CD4-positive, alpha-beta T cell treated with Interleukin-6 for 4 hours (primary cell): ENCODE measurements at places on chromosomes 5 and 9.

DNA sequence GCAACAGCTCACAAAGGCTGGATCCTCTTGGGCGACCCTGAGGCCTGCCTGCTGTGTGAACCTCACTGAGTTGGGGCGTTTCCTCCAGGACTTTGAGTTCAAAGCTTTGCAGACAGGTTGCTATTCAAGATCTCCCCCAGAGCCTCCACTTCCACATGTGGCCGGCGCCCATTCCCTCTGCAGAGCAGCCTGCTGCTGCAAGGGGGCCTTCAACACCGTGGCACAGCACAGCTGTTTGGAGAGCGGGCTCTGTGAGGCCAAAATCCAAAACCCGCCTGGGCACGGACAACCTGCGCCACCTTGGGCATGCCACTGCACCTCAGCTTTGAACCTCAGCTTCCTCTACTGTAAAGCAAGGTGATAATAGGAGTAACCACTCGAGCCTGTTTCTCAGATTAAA lies 160.3 kb downstream of the DAB2IP start:
- DNase-seq = no peak

DNA sequence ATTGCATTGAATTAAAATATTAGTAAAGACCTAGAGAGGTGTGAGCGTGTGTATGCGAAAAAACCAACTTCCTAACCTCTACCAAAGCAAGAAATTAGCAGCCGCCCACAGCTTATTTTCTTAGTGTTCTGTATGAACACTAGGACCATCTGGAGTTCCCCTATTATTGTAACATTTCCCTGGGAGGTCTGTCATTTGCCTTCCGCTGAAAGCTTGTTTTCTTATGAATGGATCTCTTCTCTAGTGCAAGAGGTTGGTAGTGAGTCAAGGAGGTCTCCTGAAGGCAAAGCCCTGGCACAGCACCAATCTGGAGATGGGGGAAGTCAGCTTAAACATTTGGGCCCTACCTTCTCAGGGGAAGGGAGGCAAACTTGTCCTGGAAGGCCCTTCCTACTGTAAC lies 10.8 kb downstream of the TNFSF8 start:
- DNase-seq = no peak

DNA sequence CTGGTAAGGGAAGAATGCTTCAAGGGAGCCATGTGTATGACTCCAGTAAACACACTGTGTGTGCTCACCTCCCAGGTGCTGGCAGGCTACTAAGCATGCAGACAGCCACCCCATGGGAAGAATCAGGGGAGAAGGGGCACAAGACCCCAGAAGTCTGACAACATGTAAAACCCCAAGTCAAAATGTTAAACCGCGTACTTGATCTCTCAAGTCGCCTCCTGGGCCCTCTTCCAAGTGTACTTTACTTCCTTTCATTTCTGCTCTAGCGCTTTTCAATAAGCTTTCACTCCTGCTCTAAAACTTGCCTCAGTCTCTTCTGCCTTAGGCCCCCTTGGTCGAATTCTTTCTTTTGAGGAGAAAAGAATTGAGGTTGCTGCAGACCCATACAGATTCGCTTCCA lies 31.3 kb downstream of the DAPK1 start:
- no peak for DNase-seq

GRCh38 chr9:98603821-98604383 lies 104.8 kb downstream of the GABBR2 start:
- DNase-seq = no peak

DNA sequence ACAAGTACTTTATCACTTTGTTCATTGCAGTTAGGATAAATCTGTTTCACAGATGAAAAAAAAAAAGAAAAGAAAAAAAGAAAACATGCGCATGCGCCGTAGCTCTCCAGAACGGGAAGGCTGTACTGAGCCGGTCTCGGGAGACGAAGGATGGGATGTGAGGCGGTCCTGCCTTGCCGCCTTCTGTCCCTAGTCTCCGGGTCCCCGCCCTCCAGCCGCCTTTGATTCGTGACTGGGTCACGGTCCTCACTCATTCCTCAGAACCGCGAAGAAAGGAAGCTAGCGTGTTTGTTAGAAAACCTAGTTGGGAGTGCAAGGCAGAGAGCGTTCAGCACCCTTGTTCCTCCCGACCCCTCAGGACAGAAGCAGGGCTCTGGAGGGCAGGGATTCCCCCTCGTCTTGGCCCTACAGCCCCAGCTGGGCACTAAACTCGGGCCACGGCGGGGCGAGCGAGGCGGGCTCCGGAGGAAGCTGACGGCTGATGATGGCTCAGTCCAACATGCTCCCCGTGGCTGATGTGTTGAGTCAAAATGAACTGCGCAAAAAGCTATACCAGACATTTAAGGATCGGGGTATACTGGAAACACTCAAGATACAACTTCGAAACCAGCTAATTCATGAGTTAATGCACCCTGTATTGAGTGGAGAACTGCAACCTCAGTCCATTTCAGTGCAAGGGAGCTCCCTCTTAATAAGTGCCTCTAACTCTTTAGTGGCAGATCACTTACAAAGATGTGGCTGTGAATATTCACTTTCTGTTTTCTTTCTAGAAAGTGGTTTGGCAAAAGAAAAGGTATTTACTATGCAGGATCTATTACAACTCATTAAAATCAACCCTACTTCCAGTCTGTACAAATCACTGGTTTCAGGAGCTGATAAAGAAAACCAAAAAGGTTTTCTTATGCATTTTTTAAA lies 40.0 kb downstream of the CPLANE1 start:
- peak; percentile 7 for DNase-seq

- DNase-seq = no peak
These were observed 255.4 kb upstream of the NFIL3 start for GRCh38 chr9:91678807-91679580.

DNA sequence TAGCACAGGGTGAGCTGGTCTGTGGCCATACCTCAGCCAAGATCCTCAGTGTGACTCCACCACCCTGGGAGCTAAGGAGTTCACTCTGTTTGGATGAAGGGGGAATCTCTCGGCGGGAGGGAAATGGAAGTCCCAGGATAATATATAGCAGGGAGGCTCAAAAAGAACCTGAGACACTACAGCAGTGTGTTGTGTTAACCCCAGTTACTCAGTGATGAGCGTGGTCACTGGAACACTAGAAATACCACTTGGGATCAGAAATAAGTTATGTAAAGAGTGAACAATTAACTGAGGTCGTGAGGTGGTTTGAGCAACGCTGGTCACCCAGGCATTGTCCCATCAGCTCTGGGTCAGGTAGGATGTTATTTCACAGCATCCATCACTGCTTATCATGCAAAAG lies 59.3 kb upstream of the ADAMTS16 start:
- DNase-seq = no peak

- DNase-seq = no peak
These were observed 27.6 kb downstream of the DIMT1 start for GRCh38 chr5:62376064-62376463.

GRCh38 chr5:174191850-174192655 lies 146.5 kb downstream of the NSG2 start:
- no peak for DNase-seq

DNA sequence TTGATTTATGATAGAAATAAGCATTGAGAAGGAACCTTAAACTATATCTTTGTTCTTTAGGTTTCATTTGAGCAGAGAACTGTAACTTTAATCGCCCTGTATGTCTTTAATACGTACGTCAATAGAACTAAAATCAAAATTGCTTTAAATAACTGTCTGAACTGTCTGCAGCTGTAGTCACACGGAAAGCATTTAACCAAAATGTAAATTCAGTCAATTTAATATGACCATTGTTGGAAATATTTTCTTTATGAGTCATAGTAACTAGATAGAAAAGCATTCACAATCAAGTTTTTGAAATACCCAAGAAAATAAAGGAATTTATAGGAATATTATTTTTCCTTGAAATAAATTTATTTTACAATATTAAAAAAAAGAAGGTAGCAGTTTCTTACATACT lies 157.1 kb upstream of the CDH6 start:
- DNase-seq = no peak

DNA sequence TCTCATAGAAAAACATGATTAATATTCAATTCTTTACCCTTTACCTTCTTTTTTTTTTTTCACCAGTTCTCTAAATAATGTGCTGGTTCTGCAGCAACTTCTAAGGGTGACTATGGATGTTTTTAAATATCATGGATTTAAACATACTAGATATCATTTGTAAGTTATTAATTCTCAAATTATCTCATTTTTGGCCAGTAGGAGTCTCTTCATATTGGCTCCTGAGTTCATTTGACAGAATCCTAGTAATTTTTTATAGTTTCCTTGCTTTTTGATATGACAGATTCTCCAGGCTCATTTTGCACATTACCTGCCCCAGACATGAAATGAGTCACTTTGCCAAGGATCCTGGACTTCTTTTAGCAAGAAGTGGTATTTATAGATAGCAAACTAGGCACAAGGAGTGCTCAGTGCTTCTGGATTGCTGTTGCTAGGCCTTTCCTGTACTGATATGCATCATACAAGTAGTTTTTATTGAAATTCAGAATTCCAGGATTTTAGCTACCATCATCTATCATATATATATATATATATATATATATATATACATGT lies 201.3 kb upstream of the IL12B start:
- no peak for DNase-seq

- no peak for DNase-seq
These were observed 29.3 kb downstream of the POLR1E start for GRCh38 chr9:37514999-37515398.

- DNase-seq = peak; percentile 27
These were observed 670 bp upstream of the PURA start for GRCh38 chr5:140113180-140113698.

DNA sequence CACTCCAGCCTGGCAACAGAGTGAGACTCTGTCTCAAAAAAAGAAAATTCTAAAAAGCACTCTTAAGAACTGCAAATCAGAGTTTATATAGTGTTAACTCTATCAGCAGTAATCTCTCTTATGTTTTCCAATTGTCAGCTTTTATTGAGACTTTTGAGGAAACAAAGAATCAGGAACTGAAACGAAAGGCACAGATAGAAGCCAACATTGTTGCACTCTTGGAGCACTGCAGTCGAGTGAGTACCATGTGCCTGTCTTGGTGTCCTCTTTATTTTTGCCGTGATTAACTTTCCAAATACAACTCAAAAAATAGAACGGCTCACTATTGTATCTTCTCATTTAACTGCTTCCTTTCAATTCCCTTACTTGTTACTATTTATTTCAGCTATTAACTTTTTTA lies 41.7 kb upstream of the LRRC19 start:
- no peak for DNase-seq

DNA sequence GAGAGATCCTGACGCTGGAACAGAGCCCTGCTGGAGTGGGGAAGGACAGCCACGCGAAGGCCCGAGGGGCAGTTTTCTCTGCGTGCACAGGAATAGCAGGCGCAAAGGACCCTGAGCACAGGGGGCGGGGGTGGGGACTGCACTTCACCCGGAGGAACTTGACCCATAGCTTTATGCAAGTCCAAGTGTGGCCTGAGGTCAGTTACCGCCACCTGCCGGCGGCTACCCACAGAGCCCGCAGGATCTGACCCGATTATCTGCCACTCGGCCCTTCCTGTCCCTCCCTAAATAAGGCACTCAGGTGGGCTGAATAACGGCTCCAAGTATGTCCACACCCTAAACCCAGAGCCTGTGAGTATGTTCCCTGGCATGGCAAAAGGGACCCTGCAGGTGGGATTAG lies 65.4 kb upstream of the FCN1 start:
- DNase-seq = no peak

DNA sequence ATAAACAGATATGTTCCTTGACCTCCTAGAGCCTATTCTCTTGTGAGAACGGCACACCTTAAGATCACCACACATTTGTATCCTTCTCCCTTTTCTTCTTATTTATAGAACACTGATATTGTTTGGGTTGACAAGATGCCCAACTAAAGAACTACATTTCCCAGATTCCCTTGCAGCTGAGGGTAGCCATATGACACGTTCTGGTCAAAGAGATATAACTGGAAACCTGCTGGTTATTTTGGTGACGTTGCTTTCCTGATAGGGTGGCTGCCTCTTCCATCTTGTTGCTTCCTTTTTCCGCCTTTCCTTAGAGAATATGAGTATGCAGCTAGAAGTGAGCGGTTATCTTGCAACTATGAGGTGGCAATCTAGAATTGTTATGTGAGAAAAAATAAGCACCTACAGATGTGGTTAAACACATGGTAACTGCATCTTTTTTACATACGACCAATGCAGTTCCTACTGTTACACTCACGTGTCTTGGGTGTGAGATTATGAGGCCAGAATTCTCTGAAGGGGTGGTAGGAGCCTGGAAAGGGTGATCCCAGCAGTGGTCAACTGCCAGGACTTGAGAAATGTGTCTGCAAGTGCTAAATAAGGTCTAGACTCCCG lies 72.9 kb downstream of the SEC61B start:
- DNase-seq = no peak

DNA sequence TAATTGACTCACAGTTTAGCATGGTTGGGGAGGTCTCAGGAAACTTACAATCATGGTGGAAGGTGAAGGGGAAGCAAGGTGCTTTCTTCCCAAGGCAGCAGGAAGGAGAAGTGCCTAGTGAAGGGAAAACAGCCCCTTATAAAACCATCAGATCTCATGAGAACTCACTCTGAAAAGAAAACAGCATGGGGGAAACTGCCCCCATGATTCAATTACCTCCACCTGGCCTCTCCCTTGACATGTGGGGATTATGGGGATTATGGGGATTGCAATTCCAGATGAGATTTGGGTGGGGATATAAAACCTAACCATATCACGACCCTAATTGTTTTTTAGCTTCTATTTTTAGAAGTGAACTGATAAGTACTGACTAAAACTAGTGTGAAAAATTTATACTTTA lies 1377.5 kb upstream of the DMAC1 start:
- no peak for DNase-seq

GRCh38 chr5:35067985-35068384 lies 20.2 kb upstream of the AGXT2 start:
- DNase-seq = no peak

GRCh38 chr5:1325191-1325741 lies 19.6 kb downstream of the CLPTM1L start:
- DNase-seq = no peak

- no peak for DNase-seq
These were observed 648.7 kb upstream of the CDH18 start for GRCh38 chr5:20636686-20637085.
